T-helper 2 cell treated with Interferon-gamma antibody and Interleukin-4, amounts not matched to agents 5 μg/mL and 100 μg/mL, for 36 hours (primary cell): ENCODE measurements at places on chromosomes 12 and 14.

GRCh38 chr14:87996291-87996592 is 3.3 kb upstream of the GALC start:
- DNase-seq = no peak

DNA sequence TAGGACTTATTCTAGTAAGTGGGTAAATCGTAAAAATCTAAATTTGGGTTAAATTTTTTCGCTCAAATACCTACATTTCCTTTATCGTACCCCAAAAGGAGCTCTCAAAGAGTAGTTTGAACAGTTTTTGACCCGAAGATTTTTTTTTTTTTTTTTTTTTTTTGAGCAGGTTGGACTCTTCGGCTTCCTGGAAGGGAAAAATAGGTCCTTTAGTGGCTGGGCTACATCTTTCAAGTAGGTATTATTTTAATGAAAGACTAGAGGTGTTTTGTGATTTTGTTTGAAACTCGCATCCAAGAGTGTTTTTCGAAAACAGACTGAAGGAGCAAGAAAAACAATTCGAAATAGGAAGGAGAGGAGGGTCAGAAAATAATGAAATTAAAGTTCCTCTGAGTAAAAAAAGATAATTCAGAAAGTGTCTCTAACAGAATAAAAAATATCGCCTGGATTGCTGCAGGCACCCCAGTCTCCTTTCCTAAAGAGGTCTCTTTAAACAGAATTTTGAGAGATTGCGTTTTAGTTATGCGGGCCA is 6.0 kb downstream of the CDKN1B start:
- no peak for DNase-seq

- DNase-seq = no peak
Measured at GRCh38 chr14:68753690-68754089, 39.2 kb downstream of the ZFP36L1 start.

GRCh38 chr14:59199205-59199604 is 10.7 kb downstream of the DAAM1 start:
- DNase-seq = no peak

- no peak for DNase-seq
Measured at GRCh38 chr14:66403183-66403582, 83.0 kb upstream of the CCDC196 start.

- DNase-seq = no peak
Measured at GRCh38 chr14:81172881-81173280, 47.9 kb downstream of the GTF2A1 start.

DNA sequence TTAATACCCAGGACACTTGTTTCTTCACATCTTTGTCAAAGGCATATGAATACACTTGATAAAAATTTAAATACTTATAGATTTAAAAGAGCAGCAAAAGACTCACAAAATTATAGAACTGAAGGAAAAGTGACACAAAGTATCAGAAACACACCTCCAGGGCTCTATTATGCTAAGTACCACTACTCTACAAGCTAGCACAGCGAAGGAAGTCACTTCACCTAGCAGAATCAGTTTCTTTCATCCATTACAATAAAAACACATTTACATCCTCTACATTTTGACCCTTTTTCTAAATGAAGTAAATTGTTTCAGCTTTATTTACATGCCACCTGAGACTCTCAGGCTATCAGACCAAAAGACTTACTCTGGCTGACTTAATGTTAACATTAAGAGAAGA is 26.6 kb upstream of the PTPRB start:
- DNase-seq = no peak

GRCh38 chr14:67411370-67411769 is 595 bp downstream of the PLEK2 start:
- DNase-seq = no peak

DNA sequence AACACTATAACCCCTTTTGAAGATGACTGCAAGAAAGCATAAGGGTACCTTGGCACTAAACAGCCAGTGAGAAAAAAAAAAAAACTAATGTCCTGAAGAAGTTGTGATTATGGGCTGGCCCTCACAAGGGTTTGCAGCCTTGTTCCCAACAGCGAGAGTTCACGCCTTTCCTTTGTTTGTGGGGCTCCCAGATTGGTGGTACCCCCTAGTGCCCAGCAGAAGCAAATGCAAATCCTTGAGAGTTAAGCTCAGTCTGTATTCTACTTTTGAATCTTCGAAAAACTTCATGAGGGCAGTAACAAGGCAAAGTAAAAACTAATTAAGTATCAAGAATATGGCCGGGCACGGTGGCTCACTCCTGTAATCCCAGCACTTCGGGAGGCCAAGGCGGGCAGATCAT is 238.9 kb upstream of the LMO3 start:
- no peak for DNase-seq
